Nucleus accumbens (tissue), 56 donors: ENCODE measurements at places on chromosomes 3 and 15.

- DNase-seq, result no peak
Observed at GRCh38 chr3:183489455-183490210, 61.2 kb upstream of the MCF2L2 start.

GRCh38 chr3:57726397-57726796 lies 29.7 kb upstream of the SLMAP start:
- no peak for DNase-seq

DNA sequence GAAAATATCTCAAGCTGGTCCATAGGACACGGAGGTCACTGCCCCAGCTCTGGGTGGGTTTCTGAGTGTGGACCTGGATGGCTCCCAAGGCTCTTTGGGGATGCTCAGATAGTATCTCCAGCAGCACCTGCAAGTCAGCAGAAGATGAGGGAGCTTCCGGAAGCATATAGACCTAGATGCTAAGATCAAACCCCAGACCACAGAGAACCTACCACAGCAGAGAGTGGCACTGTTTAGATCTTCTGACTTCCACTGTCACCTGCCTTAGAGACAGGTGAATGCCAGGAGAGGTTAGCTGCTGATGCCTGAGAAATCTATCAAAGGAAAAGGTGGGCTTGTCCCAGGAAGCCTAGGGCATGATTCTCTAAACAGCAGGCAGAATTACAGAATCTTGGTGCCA lies 105.7 kb upstream of the TRPM1 start:
- no peak for DNase-seq

DNA sequence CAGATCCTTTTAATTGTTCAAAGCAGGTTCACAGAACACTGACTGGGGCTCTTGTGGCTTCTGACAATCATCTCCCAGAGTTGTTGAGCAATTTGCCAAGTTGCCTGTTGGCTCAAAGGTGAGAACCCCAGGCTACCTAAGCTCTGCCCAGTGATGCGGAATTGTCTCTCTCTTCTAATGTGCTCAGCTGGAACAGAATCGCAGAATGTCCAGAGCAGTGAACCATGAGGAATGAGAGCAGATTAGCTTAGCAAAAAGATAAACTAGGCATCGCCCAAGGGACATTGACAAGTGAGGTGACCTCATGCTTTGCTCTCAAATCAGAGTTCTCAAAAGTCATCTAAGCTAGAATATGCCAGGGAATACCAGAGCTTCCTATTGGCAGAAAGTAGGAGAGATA lies 148.1 kb downstream of the WDR76 start:
- no peak for DNase-seq

DNA sequence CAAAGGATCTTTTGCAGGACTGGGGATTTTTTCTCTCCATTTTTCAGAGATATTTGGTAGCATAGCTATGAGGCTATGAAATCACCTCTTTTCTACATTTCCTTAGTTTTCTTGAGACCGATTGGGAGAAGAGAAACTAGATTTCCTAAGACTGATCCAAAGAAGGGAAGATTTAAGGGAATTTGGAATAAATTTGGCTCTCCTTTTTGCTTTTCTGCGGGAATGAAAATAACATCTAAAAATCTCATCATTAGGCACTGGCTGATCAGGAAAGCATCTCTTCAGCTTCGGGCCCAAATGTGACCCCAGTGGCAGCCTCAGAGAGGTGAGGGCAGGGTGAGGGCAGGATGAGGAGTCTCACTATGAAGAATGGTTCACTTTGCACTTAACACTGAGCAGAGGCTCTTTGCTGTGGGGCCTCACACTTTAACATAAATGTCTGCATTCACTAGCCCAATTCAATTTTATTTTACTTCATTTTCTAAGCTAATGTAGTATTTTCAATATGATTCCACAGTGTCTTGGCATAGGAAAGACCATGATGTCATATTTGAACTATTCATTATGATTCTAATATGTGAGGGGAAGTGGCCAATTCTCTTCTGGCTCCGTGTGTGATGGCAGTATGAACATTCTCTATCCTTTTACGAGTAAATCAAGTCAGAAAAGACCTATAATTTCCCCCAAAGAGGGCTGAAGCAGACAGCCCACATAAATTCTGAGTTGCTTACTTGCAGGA lies 193.2 kb downstream of the MEX3B start:
- no peak for DNase-seq

DNA sequence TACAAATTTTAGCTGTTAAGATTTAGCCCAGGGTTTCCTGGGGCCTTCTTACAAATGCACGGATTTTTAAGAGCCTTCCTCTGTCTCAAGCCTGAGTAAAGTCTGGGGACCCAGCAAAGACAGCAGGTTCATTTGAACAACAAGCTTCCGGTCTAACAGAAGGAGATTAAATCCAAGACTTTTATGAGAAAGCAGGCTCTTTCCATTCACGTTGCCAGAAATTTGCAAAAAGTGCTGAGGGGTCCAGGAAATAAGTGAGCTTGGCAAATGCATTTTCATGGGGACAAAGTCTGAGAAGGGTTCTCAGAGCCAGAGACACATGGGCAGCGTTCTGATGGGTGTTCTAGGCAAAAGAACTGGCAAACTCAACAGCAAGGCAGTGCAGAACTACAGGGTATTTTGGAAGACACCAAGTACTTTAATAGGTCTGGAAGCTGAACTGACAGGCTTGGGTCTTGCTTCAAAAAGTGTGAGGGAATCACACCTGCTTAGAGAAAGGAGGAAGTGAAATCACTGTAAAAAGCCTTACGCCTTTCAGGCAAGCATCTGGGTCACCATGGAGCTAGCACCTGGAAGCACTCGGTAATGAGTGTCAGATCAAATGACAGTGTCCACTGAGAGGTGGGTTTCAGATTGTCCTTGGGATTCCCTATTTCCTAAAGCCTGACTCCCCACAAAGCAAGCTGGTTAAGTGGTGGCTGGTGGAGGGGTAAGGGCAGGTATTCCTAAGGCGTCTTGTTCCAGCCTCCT lies 115.8 kb upstream of the ARHGEF3 start:
- DNase-seq, result no peak

DNA sequence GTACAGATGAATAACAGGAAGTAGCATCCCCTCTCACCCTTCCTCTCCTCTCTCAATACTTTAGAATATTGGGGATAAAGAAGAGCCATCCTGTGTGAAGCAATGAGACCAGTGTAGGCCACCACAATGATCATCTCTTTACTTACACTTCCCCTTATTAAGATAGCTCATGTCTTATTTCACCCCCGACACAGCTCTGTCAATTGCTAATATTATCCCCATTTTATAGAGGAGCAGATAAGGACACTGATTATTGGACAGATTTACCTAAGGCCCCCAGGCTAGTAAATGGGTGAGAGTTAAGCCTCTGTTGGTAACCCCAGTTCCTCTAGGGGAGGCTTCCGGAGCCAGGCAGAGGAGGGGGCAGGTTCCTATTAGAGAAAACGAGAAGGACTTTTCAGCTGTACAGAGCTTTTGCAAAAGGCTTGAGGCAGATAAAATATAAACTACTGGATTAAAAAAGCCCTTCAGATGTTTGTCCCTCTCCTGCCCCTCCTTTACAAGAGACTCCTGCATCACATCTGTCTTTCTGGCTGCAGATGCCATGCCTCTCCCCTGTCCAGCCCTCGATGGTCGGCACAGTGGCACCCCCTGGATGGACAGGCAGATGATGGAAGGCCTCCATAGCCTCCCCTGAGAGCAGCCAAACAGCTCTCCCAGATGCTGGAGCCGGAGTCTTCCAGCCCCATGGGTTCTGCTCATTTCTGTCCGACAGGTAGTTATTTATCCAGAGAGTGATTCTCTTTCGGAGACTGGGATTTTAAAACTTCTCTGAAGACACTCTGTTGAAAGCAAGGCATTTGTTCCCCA lies 49.4 kb upstream of the LCTL start:
- DNase-seq, result no peak

GRCh38 chr3:82030916-82031315 lies 269.5 kb upstream of the GBE1 start:
- no peak for DNase-seq

GRCh38 chr3:130709671-130710070 lies 37.0 kb downstream of the PIK3R4 start:
- DNase-seq, result no peak

DNA sequence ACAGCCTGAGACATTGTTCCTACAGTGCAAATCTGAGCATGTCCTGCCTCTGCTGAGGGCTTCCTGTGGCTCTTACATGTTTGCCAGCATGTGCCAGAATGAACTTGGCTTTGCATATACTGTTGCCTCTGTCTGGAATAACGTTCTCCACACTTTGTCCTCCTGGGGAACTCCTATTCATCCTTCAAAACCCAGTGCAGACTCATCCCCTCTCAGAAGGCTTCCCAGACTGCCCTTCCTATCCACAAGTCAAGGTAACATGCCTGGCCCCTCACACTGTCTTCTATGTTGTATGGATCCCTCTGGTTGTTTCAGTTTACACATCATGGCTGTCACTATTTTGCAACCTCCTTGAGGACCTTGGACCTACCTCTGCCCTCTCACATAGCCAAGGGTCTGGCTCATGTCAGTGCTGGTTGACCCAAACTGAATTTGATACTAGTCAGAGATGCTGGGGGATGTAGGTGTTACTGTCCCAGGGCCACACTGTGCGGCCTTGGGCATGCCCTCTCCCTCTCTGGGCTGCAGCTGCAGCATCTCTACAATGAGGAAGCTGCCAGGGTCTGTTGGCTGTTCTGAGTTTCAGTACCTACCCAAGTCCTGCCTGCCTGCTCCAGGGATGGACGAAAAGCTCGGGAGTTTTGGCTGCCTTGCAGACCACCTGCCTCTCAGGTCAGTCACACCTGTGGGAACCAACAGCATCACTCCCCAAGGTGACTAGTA lies 29.0 kb upstream of the TSPAN3 start:
- DNase-seq, result no peak

GRCh38 chr3:149005416-149005815 lies 14.1 kb downstream of the GYG1 start:
- DNase-seq, result no peak

- no peak for DNase-seq
Observed at GRCh38 chr15:95944193-95944592, 386.3 kb upstream of the NR2F2 start.

DNA sequence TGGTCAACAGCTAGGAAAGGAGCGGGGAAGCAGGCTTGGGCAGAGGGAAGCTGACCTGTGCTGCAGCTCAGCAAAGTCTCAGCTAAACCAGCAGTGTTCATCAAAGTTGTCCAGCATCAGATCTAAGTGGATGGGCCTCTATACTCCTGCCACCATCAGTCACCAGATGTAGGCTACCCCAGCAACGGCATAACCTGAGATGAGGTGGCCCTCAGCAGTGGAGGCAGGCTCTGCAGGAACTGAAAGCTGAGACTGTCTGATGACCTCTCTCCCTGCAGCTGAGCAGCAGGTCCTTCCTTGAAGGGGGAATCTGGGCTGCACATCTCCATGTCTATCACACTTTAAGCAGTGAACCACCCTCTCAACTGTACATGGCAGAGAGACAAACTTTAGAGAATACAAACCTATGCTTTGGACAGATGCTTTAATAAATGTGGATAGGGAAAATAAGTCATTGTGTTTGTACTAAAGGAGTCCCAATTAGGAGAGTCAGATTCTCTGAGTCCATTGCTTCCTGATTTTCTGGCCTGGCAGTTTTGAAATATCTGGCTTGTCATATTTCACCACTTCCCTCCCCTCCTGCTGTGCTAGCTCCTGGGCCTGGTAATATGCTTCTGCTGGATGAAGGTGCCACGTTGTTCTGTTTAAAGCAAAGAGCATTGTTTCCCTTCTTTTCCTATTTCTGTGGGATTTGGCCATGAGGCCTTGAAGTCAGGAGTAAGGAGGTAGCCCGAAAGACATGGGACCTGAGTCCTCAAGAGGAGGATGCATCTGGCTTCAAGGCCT lies 11.1 kb upstream of the PSTPIP1 start:
- DNase-seq, result no peak

- DNase-seq, result no peak
Observed at GRCh38 chr3:148408667-148409066, 289.0 kb upstream of the AGTR1 start.

GRCh38 chr3:123201223-123201556 lies 553 bp upstream of the SEC22A start:
- DNase-seq, result no peak

- no peak for DNase-seq
Observed at GRCh38 chr15:57237301-57237642, 139.0 kb upstream of the CGNL1 start.

DNA sequence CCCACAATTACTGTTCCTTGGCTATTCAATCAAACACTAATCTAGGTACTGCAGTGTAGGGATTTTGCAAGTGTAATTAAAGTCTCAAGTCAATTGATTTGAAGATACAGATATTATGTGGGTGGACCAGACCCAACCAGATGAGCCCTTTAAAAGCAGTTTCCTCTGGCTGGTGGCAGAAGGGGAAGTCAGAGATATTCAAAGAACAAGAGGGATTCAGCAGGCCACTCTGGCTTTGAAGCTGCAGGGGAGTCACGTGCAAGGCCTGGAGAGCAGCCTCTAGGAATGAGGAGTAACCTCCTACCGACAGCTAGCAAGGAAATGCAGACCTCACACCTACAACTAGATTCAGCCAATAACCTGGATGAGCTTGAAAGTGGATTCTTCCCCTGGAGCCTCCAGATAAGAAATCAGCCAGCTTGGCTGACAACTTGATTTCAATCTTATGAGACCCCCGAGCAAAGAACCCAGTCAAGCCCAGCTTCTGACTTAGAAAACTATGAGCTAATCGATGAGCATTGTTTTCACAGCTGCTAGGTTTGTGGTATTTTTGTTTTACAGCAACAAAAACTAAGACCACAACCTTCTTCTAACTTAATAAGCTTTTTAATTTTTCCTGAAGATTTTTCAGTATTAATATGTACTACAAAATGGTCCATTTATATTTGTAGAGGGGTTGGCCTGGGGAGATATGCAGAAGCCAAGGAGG lies 13.4 kb downstream of the HACD2 start:
- no peak for DNase-seq

DNA sequence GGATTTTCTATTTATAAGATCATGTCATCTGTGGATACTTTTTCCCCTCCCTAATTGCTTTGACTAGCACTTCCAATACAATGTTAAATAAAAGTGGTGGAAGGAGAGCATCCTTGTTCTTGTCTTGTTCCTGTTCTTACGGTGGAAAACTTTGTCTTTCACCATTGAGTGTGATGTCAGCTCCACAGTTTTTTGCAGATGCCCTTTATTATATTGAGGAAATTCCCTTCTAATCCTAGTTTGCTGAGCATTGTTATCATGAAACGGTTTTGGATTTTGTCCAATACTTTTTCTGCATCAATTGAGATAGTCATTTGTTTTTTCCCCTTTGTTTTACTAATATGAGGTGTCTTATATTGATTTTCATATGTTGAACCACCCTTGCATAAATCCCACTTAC lies 19.9 kb upstream of the IL20RB start:
- DNase-seq, result no peak

GRCh38 chr3:171569571-171570132 lies 109.4 kb upstream of the TNIK start:
- no peak for DNase-seq

DNA sequence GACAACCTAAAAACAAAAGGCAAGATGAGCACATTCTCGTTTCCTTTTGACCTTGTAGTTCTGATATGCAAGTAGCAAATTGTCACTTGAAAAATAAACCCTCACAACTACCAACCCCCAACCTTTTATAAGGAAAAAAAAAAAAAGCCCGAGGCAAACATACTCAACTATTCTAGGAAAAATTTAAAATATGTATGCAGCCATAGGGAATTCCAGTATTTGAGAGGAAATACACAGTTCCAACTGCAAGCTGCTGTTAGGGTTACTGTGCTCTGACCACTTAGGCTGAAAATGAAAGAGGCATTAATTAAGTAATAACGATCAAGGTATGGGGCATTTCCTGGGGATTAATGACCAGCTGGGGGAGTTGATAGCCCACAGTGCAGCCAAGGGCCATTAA lies 281.9 kb upstream of the DPH6 start:
- no peak for DNase-seq

GRCh38 chr3:70919661-70920060 lies 607.2 kb upstream of the MDFIC2 start:
- DNase-seq, result no peak
